ENCODE measurements at places on chromosomes 3 and 15. TPM values are rescaled to one million over a fixed set of nuclear protein-coding genes. Genes with fewer than 3 reads are reported as not detected.

DNA sequence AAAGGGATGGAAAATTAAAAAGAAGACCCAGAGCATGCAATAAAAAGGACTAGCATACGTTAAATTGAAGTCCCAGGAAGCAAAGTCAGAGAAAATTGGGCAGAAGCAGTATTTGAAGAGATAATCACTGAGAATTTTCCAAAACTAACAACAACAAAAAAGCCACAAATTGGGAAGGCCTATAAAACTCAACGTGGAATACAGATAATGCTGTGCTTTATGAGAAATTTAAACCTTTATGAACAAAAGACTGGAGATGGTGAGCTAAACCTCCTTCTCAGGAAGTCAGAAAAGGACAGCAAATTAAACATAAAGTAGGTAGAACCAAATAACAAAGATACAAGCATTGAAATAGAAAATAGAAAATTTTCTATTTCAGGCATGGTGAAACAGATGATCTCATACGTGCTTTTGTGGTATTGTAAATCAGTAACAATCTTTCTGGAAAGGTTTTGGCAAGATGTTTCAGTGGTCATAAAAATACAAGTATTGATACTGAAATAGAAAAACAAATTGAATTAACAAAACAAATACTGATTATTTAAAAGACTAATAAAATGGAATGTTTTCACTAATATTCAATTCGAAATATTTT lies 55.6 kb downstream of the LYSMD4 start:
- H3K27me3 ChIP-seq = no peaks in the 10 kb centered on the region
- no peak for DNase-seq
- no peak overlapping the region for H3K4me3 ChIP-seq
- no peak overlapping the region for H3K27ac ChIP-seq

DNA sequence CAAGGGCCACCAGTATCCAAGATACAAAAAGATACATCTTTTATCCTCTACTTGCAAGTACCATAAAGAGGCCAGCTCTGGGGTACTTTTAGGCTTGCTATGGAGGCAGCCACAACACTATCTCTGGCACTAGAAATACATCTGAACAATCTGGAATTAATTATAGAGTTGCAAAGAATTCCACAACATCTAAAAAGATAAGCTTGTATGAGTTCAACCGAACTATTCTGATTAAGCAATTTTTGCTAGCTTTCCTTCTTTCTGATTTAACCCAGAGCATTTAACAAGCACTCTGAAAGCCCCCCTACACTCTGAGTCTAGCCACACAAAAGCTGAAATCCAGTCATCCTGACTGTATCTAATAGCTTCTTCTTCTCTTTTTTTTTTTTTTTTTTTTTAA lies 95.4 kb downstream of the FRMD5 start:
- H3K4me3 ChIP-seq = no peak overlapping the region
- H3K27ac ChIP-seq = no peak overlapping the region
- H3K4me1 ChIP-seq = peaks cover 13% of the 10 kb centered on the region
- no peaks in the 10 kb centered on the region for H3K27me3 ChIP-seq

- H3K4me3 ChIP-seq = no peak overlapping the region
- H3K36me3 ChIP-seq = peaks cover 25% of the 10 kb centered on the region
- peaks cover 22% of the 10 kb centered on the region for H3K4me1 ChIP-seq
- H3K27me3 ChIP-seq = no peaks in the 10 kb centered on the region
- no peak for DNase-seq
These were observed 54.8 kb upstream of the UTS2B start for GRCh38 chr3:191385101-191385500.

- H3K27me3 ChIP-seq = no peaks in the 10 kb centered on the region
- H3K4me1 ChIP-seq = no peaks in the 10 kb centered on the region
- DNase-seq = no peak
These were observed 438.9 kb upstream of the ARRDC4 start for GRCh38 chr15:97521381-97522285.

OSBPL10 gene
- total RNA-seq = 8.0 TPM

PRTG gene
- 3.4 TPM for total RNA-seq

CCNDBP1 gene
- total RNA-seq = 160 TPM
